ENCODE measurements at places on chromosomes 6 and 20.

- no peak for DNase-seq
Observed at GRCh38 chr20:57006411-57007170, 259.9 kb downstream of the BMP7 start.

DNA sequence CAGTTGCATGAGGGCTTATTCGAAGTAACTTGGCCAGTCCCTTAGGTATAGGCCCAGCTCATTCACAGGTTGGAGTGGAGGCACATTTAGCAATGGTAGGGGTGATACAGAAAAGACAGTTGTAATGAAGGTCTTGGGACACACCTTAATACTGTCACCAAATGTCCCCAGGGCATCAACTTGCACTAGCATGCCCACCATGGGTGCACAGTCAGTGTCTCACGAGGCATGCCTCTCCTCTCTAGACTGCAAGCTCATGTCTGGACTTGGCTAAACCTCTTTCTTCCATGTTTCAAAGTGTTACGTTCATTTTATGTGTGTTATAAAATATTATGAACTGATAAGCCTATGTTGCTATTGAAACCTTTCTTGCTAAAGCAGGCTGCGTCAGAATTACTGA lies 124.0 kb upstream of the ECI2 start:
- DNase-seq = no peak

DNA sequence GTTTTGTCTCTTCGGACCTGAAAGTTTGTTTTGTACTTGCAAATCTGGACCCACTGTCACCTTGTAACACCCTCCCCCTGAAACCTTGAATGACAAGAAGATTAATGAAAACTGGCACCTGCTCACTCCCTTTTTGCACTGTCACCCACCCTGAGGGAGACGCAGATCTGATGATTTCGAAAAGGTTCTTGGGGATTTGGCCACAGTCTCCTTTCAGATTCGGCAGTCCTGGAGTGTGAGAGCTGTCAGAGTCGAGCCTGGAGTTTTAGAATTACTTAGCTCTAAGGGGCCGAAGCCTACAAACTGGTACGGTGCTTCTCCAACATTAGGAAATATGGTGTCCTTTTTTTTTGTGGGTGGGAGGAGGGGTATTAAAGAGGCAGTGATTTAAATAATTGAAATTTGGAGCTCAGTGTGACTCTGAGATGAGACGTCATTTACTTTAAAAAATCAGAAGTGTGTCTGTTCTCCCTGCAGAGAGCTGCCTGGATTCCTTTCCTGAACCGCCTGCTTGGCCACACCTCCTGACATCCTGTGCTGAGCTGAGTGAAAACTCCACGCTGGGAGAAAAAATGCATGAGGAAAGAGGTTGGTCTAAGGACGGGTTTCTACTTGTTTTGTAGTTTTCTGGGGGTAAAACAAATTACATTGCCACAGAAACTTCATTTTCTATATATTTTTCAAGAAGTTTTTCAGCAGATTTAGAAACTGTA lies 447.0 kb upstream of the CDH4 start:
- no peak for DNase-seq

DNA sequence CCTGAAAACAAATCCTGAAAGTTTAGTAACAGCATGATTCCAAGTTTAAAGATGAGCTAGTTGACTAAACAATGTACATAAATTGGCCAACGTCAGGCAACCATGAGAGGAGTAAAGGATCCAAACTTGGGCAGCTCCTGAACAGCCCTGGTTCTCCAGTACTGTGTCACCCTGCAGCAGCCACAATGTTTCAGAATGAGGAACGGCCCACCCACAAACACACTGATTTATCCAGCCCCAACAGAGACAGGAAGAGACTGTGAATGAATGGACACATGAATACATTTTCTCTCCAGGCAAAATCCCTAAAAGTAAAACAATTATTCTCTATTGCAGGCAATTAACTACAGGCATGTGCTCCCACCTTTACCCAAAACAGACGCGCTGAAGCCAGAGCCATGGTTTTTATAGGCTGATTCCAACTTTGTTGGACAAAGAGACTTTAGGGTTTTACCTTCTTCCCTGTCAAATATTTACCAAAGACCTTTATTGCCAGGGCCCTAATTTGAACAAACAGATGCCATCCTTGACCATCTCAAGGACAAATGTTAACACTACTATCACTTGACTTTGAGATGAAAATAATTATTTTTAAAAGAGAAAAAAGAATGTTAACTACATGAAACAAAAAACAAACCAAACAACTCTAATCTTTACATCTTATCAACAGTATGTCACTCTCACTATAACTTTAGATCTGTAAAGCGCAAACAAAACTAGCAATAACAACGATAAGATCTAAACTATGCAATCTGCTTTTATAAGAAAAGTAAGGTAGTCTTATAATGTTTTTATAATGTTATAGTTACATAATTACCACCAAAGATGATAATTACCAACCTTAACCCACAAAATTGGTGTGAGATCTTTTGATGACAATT lies 22.9 kb downstream of the CNKSR3 start:
- no peak for DNase-seq

- no peak for DNase-seq
Observed at GRCh38 chr6:14634072-14634471, 516.5 kb downstream of the CD83 start.

- no peak for DNase-seq
Observed at GRCh38 chr20:23049201-23050075, at the start of gene THBD. Gene THBD, minus strand, starts transcription at chr20:23049672. Its CDS starts 168 bp downstream, at chr20:23049504.

GRCh38 chr6:132490024-132490423 lies 22.9 kb downstream of the STX7 start:
- DNase-seq = no peak

DNA sequence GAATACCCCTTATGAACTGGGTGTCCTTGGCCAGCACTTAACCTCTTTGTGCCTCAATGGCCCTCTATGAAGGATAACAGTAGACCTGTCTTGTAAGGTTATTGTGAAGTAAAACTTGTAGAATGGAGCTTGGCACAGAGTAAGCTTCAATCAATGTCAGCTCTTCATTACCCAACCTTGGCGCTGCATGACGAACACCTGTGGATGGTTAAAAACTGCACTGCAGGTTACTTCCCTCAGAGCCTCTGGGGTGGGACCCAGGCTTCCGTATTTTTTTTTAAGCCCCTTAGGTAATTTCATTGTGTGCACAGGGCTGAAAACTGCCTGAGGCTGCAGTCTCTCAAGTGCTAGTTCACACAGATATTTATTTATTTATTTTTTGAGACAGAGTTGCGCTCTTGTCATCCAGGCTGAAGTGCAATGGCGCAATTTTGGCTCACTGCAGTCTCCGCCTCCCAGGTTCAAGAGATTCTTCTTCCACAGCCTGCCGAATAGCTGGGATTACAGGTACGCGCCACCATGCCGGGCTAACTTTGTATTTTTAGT lies 42.8 kb upstream of the SLC23A2 start:
- DNase-seq = no peak

- no peak for DNase-seq
Observed at GRCh38 chr6:31068669-31069340, 43.6 kb downstream of the C6orf15 start.
